Stimulated activated CD4-positive, alpha-beta T cell treated with anti-CD3 and anti-CD28 coated beads, Interleukin-1b, Interleukin-23, amount 100 ng/mL, for 48 hours (primary cell): ENCODE measurements at places on chromosomes 4 and X.

- DNase-seq: no peak
Observed at GRCh38 chr4:152296386-152296785, 239.5 kb downstream of the FBXW7 start.

- no peak for DNase-seq
Observed at GRCh38 chr4:158346576-158346975, 136.3 kb downstream of the TMEM144 start.

GRCh38 chrX:52577464-52578173 lies 60.8 kb upstream of the XAGE1B start:
- DNase-seq: no peak

- DNase-seq: no peak
Observed at GRCh38 chrX:33178690-33179089, 32.7 kb downstream of the DMD start.

GRCh38 chrX:115709039-115709438 lies 148.1 kb downstream of the PLS3 start:
- DNase-seq: no peak

- DNase-seq: no peak
Observed at GRCh38 chr4:85050736-85051135, 84.2 kb upstream of the WDFY3 start.

DNA sequence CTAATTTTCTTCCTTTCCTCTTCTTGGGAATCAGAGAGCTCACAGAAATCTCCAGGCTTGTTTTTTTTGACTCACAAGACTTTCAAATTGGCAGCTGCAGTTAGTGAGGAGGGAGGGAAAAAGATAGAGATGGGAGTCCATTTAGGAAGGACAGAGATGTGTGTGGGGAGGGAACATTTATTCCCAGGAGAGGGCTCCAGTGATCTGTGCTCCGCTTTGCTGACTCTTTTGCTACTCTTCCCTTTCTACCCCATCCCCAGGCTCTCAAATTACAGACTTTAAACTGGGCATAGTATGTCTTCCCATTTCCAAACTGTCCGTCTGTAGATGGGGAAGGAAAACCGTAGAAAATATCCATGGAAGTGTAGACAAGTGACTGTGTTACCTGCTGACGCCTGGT lies 39.1 kb upstream of the UCP1 start:
- DNase-seq: no peak

DNA sequence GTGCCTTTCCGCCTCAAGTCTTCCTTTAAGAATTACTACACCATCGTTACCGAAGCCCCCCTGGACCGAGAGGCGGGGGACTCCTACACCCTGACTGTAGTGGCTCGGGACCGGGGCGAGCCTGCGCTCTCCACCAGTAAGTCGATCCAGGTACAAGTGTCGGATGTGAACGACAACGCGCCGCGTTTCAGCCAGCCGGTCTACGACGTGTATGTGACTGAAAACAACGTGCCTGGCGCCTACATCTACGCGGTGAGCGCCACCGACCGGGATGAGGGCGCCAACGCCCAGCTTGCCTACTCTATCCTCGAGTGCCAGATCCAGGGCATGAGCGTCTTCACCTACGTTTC lies 2.2 kb downstream of the PCDH10 start:
- DNase-seq: peak; percentile 3
